ENCODE measurements at places on chromosomes 6 and 20. TPM values are rescaled to one million over a fixed set of nuclear protein-coding genes. Genes with fewer than 3 reads are reported as not detected.

The OTOR gene
- not detected for total RNA-seq

DNA sequence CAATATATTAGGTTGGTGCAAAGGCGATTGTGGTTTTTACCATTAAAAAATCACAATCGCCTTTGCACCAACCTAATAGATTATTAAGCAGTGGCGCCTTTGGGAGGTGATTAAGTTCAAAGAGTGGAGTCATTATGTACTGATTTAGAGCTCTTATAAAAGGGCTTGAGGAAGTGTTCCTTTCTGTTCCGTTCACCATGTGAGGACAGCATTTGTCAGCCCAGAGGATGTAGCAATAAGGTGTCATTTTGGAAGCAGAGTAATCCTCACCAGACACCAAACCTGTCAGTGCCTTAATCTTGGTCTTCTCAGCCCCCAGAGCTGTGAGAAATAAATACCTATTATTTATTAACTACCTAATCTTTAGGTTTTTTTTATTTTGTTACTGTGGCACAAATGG lies 542.1 kb upstream of the MAN1A1 start:
- H3K4me1 ChIP-seq = peaks cover 11% of the 10 kb centered on the region
- no peak overlapping the region for H3K27ac ChIP-seq
- no peak overlapping the region for H3K4me3 ChIP-seq
- DNase-seq = no peak
- H3K36me3 ChIP-seq = no peaks in the 10 kb centered on the region
- H3K27me3 ChIP-seq = no peaks in the 10 kb centered on the region

The TP53TG5 gene
- total RNA-seq = not detected

- H3K27me3 ChIP-seq = peaks cover 8% of the 10 kb centered on the region
- H3K27ac ChIP-seq = no peak overlapping the region
- no peaks in the 10 kb centered on the region for H3K4me1 ChIP-seq
- no peak overlapping the region for H3K4me3 ChIP-seq
- DNase-seq = no peak
- H3K36me3 ChIP-seq = no peaks in the 10 kb centered on the region
Measured at GRCh38 chr6:1372690-1373089, 16.7 kb upstream of the FOXF2 start.

The CST7 gene
- not detected for total RNA-seq

- no peak for DNase-seq
- H3K4me3 ChIP-seq = no peak overlapping the region
- H3K27ac ChIP-seq = no peak overlapping the region
- no peaks in the 10 kb centered on the region for H3K36me3 ChIP-seq
- H3K27me3 ChIP-seq = no peaks in the 10 kb centered on the region
- H3K4me1 ChIP-seq = no peaks in the 10 kb centered on the region
Measured at GRCh38 chr6:109139109-109139508, 43.8 kb downstream of the CEP57L1 start.

The TOX2 gene
- total RNA-seq = 0.82 TPM

DNA sequence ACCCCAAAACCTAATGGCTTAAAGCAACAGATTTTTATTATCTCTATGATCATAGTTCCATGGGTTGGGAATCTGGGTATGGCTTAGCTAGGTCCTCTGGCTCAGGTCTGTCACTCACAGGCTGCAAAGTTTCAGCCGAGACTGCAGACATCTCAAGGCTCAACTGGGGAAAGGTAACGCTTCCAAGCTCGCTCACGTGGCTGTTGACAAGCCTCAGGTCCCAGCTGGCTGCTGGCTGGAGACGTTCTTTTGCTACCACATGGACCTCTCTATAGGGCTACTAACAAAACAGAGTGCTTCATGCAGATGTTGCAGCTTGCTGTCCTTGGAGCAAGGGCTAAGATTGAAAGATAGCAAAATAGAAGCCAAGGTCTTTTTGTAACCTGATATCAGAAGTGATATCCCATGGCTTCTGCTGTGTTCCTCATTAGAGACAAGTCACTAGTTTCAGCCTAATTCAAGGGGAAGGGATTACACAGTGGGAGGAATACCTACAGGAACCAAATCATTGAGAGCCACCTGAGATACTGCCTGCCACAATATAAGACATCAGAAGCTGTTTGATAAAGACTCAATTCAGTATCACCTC lies 6.6 kb downstream of the HTR1E start:
- H3K27me3 ChIP-seq = no peaks in the 10 kb centered on the region
- H3K4me3 ChIP-seq = no peak overlapping the region
- H3K4me1 ChIP-seq = no peaks in the 10 kb centered on the region
- no peak for DNase-seq
- H3K27ac ChIP-seq = no peak overlapping the region

The STX11 gene
- total RNA-seq = 4.3 TPM

GRCh38 chr6:113640051-113640450 lies 217.1 kb upstream of the MARCKS start:
- no peak overlapping the region for H3K4me3 ChIP-seq
- no peaks in the 10 kb centered on the region for H3K4me1 ChIP-seq
- H3K27ac ChIP-seq = no peak overlapping the region
- DNase-seq = no peak
- H3K36me3 ChIP-seq = no peaks in the 10 kb centered on the region

- peaks cover 10% of the 10 kb centered on the region for H3K27me3 ChIP-seq
- H3K4me3 ChIP-seq = no peak overlapping the region
- H3K36me3 ChIP-seq = no peaks in the 10 kb centered on the region
- no peak overlapping the region for H3K27ac ChIP-seq
- H3K4me1 ChIP-seq = no peaks in the 10 kb centered on the region
- no peak for DNase-seq
Measured at GRCh38 chr20:24211972-24212371, 223.4 kb upstream of the GGTLC1 start.

- H3K27me3 ChIP-seq = no peaks in the 10 kb centered on the region
- no peaks in the 10 kb centered on the region for H3K36me3 ChIP-seq
- DNase-seq = peak; percentile 48
- peaks cover 50% of the 10 kb centered on the region for H3K4me1 ChIP-seq
- H3K4me3 ChIP-seq = no peak overlapping the region
Measured at GRCh38 chr6:13763740-13764381, 50.5 kb downstream of the MCUR1 start.

The ZNF311 gene
- 1.4 TPM for total RNA-seq

The SGK2 gene
- 0.66 TPM for total RNA-seq

The OR2B6 gene
- not detected for total RNA-seq

DNA sequence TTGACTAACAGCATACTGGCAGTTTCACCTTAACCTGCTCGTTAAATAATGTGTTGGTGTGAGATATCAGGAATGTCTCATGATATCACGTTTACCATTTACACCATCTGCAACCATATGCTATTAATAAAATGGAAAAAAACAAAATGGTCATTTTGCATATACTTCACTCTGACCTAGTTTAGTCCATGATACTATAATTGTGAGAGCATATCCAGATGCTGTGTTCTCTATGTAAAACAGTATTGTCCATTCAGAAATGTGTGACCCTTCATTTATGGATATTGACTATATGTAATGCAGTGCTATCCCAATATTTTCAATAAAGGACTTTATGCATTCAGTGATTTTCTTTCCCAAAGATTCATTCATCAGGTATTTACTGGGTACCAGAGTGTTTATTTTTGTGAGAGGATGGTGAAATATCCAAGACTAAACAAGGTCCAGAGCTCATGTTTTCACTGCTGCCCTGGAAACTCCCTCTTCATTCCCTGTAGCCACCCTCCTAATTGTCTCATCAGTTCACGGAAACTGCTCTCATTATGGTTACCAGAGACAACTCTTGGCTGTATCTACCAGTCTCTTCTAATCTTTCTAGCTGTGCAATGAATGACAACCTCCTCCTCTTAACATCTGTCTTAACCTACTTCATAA lies 25.7 kb upstream of the HINT3 start:
- H3K4me1 ChIP-seq = no peaks in the 10 kb centered on the region
- H3K27ac ChIP-seq = no peak overlapping the region
- no peak overlapping the region for H3K4me3 ChIP-seq
- no peak for DNase-seq
- no peaks in the 10 kb centered on the region for H3K27me3 ChIP-seq

GRCh38 chr6:53717566-53717965 lies 52.0 kb upstream of the KLHL31 start:
- H3K4me3 ChIP-seq = no peak overlapping the region
- H3K4me1 ChIP-seq = no peaks in the 10 kb centered on the region
- no peaks in the 10 kb centered on the region for H3K36me3 ChIP-seq
- H3K27me3 ChIP-seq = no peaks in the 10 kb centered on the region
- no peak overlapping the region for H3K27ac ChIP-seq

GRCh38 chr6:80183019-80183795 lies 76.7 kb downstream of the BCKDHB start:
- H3K4me3 ChIP-seq = no peak overlapping the region
- H3K4me1 ChIP-seq = no peaks in the 10 kb centered on the region
- H3K36me3 ChIP-seq = no peaks in the 10 kb centered on the region
- no peaks in the 10 kb centered on the region for H3K27me3 ChIP-seq
- no peak overlapping the region for H3K27ac ChIP-seq

The KHDC1 gene
- total RNA-seq = 0.95 TPM

GRCh38 chr6:139853302-139853992 lies 479.0 kb upstream of the CITED2 start:
- H3K27ac ChIP-seq = peak overlapping the region; percentile 72
- no peaks in the 10 kb centered on the region for H3K36me3 ChIP-seq

DNA sequence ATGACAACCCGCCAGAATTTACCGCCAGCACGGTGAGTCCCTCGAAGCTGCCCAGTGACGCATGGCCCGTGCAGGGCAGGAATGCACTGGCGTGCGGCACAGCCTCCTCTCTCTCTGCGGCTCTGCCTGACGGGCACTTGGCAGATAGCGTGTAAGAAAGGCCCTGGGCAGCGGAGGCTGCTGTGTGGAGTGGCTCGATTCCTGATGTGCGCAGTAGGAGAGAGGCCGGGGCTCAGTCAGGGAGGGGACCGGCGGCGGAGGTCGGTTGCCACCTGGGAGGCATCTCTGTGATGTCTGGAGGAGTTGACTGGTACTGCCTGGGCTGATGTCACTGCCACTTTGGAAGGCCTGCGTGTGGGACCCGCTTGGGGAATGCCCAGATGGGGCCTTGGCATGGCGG lies 170.7 kb downstream of the TAF4 start:
- DNase-seq = no peak
- H3K27ac ChIP-seq = no peak overlapping the region
- no peaks in the 10 kb centered on the region for H3K36me3 ChIP-seq
- no peak overlapping the region for H3K4me3 ChIP-seq

The STMND1 gene
- not detected for total RNA-seq

GRCh38 chr20:18984238-18985200 lies 170.9 kb downstream of the SCP2D1 start:
- H3K36me3 ChIP-seq = no peaks in the 10 kb centered on the region
- no peak overlapping the region for H3K27ac ChIP-seq
- DNase-seq = no peak
- H3K4me3 ChIP-seq = no peak overlapping the region

The CST1 gene
- not detected for total RNA-seq

The KLHDC3 gene
- 106 TPM for total RNA-seq

The MUC22 gene
- not detected for total RNA-seq

The BPIFA1 gene
- total RNA-seq = not detected

GRCh38 chr6:32178547-32179440 lies 589 bp downstream of the RNF5 start:
- no peaks in the 10 kb centered on the region for H3K27me3 ChIP-seq
- peaks cover 8% of the 10 kb centered on the region for H3K36me3 ChIP-seq
- H3K4me3 ChIP-seq = peak overlapping the region; percentile 97
- peak overlapping the region; percentile 88 for H3K27ac ChIP-seq

- no peaks in the 10 kb centered on the region for H3K27me3 ChIP-seq
- no peaks in the 10 kb centered on the region for H3K4me1 ChIP-seq
- no peaks in the 10 kb centered on the region for H3K36me3 ChIP-seq
Measured at GRCh38 chr20:21269772-21270171, 33.4 kb upstream of the XRN2 start.

DNA sequence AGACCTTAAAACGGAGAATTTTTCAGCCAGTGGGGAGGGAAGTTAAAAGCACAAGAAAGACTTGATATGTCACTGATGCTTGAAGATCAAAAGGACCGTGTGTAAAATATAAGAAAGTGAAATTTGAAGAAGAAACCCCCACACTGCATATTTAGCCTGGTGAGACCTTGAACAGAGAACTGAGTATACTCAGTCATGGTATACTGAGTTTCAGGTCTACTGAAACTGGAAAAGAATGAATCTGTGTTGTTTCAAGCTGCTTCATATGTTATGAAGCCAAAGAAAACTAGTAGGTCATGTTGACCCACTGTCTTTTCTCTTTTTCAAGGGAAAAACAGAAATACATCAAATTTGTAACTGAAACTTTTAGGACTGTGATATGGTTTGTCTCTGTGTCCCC lies 443.8 kb upstream of the GJE1 start:
- H3K4me1 ChIP-seq = no peaks in the 10 kb centered on the region
- no peaks in the 10 kb centered on the region for H3K27me3 ChIP-seq
- no peak overlapping the region for H3K27ac ChIP-seq

DNA sequence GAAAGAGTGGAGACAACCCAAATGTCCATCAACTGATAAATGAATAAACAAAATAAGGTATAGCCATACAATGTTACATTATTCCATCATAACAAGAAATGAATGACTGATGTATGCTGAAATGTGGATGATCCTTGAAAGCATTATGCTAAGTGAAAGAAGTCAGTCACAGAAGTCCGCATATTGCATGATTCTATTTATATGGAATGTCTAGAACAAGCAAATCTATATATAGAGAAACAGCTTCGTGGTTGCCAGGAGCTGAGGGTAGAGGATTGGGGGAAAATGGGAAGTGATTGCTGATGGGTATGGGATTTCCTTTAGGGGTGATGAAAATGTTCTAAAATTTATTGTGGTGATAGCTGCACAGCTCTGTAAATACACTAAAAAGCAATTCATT lies 196.8 kb downstream of the ATXN1 start:
- no peak for DNase-seq
- no peak overlapping the region for H3K4me3 ChIP-seq
- no peak overlapping the region for H3K27ac ChIP-seq
- no peaks in the 10 kb centered on the region for H3K36me3 ChIP-seq
- no peaks in the 10 kb centered on the region for H3K27me3 ChIP-seq
- no peaks in the 10 kb centered on the region for H3K4me1 ChIP-seq

The PAK5 gene
- total RNA-seq = 0.36 TPM

- H3K27ac ChIP-seq = no peak overlapping the region
- no peak overlapping the region for H3K4me3 ChIP-seq
- no peak for DNase-seq
Measured at GRCh38 chr6:75128878-75129570, 76.8 kb downstream of the COL12A1 start.

DNA sequence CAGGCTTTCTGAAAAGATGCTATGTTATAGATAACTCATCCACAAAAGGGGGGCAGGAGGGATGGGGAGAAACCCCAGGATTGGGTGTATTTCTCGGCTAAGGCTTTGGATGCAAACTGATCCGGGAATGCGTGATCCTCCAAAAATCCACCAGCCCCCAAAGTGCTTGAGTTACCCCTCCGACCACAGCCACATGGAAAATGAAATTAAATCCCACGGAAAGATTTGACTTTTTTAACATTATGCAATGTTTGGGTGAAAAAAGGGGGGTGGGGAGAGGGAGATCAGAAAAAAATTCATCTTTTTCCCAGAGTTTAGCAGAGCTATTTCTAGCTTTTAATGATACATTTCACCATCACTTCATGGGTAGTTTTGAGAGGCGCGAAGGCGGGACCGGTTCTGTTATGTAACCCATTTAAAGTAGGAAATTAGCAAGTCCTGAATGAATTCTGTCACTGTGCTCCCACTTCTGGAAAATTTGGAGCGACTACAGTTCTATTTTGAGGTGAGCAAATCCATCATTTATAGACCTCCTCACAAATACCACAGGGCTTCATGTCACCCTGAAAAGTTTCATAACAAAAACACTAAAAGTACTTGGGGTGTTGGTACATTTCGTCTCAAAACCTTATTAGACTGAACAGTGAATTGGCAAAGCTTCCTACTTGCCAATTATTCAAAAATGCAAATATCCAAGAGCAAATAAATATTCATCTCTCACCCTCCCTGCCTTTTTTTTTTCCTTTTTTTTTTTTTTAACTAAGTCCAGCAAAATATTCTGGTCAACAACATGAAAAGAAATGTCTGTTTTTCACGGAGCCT lies 51.9 kb upstream of the NFATC2 start:
- H3K27me3 ChIP-seq = no peaks in the 10 kb centered on the region
- DNase-seq = peak; percentile 77
- peak overlapping the region; percentile 38 for H3K27ac ChIP-seq
- H3K4me1 ChIP-seq = peaks cover 8% of the 10 kb centered on the region
- H3K36me3 ChIP-seq = peaks cover 4% of the 10 kb centered on the region

The ETV7 gene
- 0.55 TPM for total RNA-seq
